ENCODE measurements at places on chromosomes 2 and 18. TPM values are rescaled to one million over a fixed set of nuclear protein-coding genes. Genes with fewer than 3 reads are reported as not detected.

The STPG4 gene
- 0.90 TPM for total RNA-seq

DNA sequence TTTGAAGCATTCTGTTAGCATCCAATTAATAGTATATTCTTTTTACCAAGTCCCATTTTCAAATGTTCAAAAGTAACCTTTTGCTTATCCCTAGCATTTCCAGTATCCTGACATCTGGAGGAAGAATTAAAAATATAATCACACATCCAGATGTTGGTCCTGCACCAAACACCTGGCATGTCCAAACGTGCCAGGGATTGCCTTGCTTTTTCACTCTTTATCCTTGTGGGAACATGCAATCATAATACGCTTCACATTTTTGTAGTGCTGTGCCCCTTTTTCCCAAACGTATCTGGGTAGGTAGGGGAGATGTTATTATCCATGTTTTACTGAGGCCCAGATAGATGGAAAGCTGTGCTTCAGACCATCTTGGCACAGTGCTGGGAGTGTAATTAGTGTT is 133.0 kb downstream of the TPGS2 start:
- no peak for DNase-seq

The NOL4 gene
- total RNA-seq: not detected

GRCh38 chr2:223044092-223044836 is 7.7 kb upstream of the KCNE4 start:
- DNase-seq: no peak

The OR6B2 gene
- total RNA-seq: not detected

DNA sequence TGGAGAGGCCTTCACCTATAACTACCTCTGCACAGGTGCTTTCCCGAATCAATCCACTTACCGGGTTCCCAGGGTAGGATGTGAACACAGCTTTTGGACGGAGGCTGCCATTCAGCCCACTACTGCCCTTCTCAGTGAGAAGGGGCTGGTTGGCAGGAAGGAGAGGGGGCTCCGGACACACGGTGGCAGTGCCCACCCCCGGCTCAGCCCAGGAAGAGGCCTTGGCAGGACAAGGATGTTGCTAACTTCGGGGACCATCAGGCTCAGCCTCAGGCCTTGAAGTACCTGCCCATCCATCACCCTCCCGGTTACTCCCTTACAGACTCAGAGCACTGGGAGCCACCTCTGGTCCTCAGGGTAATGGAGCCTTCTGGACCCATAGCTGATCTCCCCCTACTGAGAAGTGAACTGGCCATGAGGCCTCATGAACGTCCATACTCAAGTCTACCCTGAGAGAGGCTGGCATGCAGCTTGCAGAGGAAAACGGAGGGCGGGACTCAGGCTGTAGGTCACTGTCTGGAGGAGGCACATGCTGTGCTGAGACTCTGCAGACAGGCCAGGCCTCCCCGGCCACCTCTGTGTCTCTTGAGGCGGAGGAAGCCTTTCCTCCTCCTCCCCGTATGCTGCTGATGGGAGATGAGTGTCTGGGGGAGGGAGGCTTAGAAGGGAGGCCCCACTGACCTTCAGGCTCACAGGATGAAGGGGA is 191.0 kb downstream of the TWIST2 start:
- DNase-seq: no peak

The RNF152 gene
- total RNA-seq: 24.9 TPM

DNA sequence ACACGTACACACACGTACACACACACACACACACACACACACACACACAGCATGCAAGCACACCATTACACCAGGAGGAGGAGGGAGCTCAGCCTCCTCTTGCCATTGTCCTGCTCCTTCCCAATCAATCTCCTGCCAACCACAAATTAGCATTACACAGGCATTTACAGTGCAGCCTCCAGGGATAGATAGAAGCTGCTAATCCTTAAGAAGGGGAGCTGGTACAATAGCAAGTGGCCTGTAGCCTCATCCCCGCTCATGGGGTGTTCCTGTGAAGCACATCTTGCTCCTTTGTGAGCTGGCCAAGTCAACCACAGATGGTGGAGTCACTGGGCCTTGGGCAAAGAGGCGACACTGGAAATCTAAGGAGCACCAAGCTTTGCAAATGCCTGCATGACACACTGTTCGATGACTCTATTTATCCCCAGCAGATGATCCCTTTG is 110.3 kb upstream of the PKDCC start:
- DNase-seq: no peak

GRCh38 chr2:149167001-149167780 is 128.7 kb downstream of the LYPD6B start:
- no peak for DNase-seq

DNA sequence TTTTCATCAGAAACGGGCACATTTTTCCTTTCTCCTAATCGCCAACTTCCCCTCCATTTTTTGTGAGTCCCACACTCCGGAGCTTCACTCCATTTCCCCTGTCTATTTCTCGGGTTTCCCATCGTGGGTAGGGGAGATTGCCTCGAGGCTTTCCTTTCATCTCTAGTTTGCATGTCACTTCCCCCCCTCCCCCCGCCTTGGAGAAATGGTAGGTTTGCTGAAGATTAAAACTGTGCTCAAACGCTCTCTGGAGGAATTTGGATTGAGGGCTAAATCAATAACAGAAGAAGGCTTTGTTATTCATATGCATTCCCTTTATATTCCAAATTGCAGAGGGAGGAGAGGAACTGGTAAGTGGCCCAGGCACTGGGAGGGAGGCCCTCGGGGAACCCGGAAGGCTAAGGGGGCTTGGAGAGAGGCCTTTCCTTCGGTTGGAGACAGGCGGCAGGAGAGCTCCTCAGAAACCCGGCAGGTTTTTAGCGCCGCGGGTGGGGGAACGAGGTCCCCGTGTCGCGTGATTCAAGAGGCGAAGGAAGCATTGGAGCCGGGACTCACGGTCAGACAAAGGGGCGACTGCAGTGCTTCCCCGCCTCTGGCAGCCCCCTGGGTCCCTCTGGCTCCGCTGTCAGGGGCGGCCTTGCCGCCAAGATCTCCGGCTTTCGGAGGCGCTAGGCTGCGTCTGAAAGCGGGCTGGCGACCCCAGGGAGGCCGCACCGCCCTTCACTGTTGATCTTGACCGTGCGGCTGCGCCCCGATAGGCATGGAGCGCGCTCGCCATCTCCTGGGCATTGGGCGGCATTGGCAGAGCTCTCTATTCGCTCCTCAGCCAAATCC is 2.4 kb upstream of the HOXD12 start:
- peak; percentile 89 for DNase-seq
